Esophagus squamous epithelium (tissue), 5 donors: ENCODE measurements at places on chromosomes 16 and 17.

DNA sequence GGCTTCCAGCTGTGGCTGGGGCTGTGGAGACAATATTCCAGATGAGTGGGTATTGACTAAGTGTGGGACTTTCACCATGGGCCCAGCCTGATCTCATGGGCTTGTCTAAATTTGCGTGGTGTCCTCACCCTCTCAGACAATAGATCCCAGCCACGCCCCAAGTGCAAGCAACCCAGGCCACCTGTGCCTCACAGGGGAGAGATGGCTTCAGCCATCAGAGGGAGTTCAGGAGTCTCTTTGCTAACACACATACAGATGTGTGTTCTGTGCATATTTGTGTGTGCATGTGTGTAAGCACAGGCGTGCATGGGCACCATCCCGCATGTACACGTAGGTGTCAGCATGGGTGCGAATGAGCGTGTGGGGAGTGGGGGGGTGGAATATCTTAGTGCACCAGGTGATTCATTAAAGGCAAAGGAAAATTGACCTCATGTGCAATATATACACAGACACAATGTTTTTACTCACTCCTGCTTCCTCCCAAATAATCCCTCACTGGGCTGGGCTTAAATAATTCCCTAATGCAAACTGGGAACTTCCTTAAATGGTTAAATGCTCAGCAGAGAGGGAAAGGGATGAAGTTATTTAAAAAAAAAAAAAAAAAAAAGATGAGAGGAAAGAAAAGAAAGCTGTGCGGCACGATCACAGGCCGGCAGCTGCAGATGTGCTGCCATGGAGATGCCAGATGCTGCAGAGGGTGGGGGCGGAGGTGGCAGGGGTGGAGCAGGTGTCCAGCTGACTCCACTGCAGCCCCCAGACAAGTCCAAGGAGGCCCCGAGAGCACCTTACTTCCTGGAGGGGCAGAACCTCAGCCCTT is 24.0 kb upstream of the CDC42EP4 start:
- no peak for DNase-seq

DNA sequence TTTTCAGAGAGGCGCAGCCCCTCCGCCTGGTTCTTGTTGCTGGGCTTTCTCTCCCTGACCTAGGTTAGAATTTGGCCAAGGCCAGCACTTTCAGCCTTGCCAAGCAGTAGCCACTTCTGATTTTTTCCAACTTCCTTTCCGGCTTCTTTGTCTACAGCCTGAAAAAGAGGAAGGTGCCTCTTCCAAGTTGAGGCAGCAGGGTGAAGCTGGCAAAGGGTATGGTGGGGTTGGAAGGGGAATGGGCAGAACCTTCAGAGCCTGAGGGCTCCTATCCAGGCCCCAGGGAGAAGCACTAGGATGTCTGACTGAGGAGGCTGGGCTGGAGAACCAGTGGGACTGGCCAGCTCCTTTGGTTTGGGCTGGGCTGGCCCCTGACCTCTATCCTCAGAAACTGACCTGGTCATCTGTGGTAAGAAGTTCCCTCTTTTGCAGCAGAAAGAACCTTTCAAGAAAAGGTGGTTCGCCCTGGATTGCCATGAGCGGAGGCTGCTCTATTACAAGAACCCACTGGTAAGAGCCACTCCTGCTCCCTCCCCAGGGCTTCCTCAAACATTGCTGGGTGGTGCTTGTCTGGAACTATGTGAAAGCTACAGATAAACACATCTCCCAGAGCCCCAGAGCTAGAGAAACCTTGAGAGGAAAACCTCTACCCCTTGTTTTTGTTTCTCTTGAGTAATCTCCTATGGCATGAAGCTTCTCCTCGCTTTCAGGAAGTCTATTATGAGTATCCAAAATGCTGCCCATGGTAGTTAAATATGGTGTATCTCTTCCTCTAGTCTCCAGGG is 16.6 kb upstream of the RNF135 start:
- no peak for DNase-seq

- DNase-seq = no peak
These were observed 2.1 kb upstream of the IRX5 start for GRCh38 chr16:54928411-54929089.

DNA sequence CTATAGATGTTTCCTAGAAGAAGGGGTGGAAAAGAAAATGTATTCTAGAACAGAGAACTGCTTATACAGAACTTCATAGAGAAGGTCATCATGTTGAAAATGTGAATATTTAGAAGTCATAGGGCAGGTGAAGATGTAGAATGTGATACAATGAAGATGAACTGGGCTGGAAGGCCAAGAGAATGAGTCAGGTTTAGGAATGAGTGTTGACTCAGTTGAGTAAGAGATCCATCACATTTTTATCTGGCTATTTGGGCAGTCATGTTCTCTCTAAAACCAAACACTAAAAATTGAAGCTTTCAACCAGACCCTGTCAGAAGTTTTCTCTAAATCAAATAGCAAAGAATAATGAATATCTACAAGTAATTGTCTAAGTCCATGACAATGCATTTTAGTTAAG is 660.5 kb downstream of the KCNJ2 start:
- DNase-seq = no peak

DNA sequence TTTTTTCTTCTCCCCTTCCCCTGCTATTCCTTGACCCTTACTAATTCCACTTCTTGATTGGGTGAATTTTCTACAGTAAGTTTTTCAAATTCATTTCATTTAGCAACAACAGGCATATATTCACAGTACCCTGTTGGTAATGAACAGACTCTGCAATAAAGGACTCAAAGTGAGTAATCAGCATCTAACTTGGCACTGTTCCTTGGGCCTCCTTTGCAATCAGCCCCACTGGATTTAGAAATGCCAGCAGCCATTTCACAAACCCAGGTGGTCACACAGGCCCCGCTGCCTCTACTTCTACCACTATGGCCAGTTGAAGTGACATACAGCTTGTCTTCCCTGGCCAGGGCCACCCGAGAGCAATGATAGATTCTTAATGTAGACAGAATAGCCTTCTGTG is 113.8 kb downstream of the CYB561 start:
- no peak for DNase-seq

GRCh38 chr17:66372182-66372581 is 69.8 kb downstream of the PRKCA start:
- DNase-seq = no peak

GRCh38 chr17:81419319-81419885 is 24.1 kb downstream of the BAHCC1 start:
- DNase-seq = no peak

GRCh38 chr16:25257956-25258860 is 563 bp upstream of the ZKSCAN2 start:
- DNase-seq = peak; percentile 56

GRCh38 chr16:86993426-86994110 is 323.6 kb downstream of the C16orf95 start:
- DNase-seq = no peak

DNA sequence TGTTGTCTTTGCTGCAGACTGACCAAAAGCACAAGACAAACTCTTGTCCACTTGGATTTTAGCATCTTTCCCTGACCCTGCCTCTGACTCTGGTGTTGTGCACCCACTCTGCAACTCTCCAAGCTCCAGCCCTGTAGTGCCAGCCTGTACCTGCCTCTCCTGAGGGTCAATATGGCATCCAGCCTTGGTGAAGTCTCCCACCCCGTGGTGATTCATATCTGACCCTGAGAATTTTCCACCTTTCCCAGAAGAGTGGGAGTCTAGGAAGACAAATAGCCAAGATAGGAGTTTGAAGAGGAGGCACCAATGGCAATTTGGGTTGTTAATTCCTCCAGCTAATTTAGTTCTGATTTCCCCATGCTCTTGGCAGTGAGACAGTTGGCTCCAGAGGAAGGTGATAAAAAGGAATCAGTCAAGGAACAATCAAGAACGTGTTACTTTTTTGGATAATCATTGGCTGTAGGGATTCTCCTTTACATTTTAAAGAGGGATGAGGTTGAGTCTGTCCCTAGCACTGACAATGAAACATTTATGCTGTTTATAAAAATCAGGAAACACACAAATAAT is 416.0 kb downstream of the MAF start:
- DNase-seq = no peak

DNA sequence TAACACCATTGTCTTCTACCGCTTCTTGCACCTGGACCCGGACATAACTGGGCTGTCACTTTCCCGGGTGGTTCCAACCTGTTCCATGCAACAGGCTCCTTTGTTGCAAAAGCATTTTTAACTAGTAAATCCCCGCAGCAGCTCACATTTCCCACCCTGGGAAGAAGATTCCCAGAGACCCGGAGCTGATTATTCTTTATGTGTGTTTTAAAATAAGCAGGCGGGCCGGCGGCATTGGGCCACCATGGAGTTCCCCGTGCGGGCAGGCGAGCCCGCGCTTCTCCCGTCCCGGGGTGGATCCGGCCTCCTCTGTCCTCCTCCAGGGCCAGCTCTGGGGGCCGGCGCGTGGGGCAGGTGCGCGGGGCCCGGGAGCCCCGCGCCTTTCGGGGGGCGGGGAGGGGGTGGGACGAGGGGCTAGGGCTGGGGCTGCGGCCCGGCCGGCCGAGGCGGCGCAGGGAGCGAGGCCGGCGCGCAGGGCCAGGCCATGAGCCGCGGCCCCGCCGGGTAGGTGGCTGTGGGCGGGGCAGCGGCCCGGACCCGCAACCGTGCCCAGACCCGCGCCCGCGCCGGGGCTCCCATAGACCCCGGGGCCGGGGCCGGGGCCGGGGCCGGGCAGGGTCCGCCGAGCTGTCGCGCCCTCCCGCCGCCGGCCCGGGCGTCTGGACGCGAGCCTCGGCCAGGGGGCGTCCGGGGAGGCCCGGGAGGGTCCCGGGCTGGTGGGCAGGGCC is 1.7 kb downstream of the CRAMP1 start:
- no peak for DNase-seq

- DNase-seq = no peak
These were observed 8.9 kb downstream of the DUSP3 start for GRCh38 chr17:43769859-43770258.

DNA sequence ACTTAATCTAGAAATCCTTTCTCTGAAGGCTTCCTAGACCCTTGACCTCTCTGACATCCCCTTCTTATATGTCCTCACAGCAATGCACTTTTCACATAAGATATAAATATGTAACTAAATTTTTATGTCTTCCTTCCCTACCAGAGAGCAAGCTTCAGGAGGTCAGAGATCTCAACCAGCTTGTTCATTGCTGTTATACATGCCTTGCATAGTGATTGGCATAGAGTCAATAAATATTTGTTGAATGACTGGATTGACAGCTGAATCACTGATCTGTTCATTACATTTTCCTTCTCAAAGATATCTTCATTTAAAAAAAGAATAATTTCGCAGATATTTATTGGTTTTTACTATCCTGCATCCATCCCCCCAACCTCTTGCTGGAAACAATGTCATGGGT is 29.5 kb downstream of the HYDIN start:
- no peak for DNase-seq

DNA sequence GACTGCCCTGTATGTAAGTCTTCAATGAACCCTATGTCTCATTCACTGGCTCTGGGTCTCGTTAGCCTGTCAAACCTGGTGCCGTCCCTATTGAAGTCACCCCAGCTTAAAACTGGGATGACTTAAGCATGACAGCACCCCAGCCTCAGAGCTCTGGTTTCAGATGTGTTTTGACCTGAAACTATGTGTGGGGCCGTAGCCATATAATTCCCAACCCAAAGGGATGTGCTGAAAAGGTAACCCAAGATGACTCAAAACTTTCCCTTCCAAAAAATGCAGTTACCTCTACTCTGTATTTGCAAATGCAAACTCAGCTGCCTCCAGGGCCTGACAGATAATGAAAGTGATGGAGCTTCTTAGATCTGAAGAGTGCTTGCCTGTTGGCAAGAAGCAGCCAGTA is 478.3 kb upstream of the ERCC4 start:
- no peak for DNase-seq

DNA sequence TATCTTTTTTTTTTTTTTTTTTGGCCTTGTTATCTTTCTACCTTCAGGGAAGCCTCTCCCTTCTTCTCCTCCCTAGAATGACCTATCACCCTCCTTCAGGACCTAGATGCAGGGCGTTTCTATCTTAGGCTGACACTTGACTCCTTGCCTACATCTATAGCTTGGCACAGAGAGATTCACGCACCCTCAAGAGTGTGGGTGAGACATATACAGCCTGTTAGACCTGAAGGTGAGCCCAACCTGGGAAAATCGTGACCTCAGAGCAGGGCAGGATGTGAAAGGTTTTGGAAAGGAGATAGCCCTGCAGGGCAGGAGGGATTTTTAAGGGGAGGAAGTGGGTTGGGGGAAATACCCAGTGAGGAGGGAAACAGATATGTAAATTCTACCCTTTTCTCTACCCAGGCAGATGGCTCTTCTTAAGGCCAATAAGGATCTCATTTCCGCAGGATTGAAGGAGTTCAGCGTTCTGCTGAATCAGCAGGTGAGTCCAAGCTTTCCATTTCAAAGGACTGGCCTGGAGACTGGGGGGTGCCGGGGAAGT is at the start of gene AHSP:
AHSP (plus strand) TSS at position 167 of the 541 bp plus-strand sequence; CDS start at position 407, 240 bp downstream.
- no peak for DNase-seq

DNA sequence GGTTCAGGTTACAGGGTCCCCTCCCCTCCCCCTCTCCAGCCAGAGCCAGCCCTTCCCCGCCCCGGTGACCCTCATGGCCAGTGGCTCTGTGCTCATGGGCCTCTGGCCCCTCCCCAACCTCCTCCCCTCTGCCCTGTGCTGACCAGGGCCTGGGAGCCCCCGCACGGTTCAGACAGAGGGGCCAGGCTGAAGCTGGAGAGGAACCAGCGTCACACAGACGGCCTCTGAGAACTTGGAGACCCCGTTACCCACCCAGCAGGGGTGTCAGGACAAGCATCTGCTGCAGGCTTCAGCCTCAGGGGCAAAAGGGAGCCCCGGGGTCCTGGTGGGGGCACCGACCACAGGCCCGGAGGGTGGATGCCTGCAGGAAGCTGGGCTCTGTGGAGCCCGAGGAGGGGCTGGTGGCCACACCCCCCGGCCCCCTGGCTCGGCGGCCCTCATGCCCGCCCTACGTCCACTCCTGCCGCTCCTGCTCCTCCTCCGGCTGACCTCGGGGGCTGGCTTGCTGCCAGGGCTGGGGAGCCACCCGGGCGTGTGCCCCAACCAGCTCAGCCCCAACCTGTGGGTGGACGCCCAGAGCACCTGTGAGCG is at the start of gene WFIKKN1:
WFIKKN1 (plus strand) TSS at position 171 of the 591 bp plus-strand sequence; CDS start at position 440, 269 bp downstream.
- no peak for DNase-seq

DNA sequence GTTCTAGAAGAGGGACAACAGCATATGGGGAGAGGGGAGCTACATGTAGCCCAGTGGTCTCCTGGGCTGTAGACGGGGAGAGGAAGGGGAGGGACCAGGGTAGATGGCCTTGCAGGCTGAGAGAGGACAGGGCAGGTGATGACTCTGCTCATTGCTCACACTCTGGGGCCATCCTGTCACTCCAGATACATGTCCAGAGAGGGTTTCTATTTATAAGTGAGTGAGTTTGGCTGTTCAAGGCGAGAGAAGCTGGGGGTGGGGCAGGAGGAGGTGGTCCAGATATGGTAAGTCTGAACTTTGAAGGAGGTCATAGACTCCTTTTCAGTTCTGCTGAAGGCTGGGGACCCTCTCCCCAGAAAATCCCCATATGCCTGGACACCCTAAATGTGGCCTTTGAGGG is 22.2 kb downstream of the CACNA1G start:
- no peak for DNase-seq

DNA sequence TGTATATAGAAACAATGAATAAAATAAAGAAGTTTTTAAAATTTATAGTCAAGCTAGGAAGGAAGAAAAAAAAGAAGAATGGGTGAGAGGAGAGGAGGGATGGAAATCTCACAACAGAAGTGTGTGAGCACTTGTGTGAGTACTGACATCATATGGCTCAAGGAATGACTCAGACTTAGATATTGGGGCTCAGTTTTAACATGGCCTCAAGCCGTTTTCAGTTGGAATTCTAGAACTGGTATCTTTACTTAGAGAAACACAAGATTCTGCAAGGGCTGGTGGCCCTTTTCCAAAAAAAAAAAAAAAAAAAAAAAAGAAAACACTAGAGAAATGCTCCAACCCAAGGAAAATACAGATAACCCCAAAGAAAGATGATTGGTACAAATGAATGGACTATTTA is 55.1 kb downstream of the STXBP4 start:
- no peak for DNase-seq
